ENCODE measurements at places on chromosomes 4 and X. TPM values are rescaled to one million over a fixed set of nuclear protein-coding genes. Genes with fewer than 3 reads are reported as not detected.

DNA sequence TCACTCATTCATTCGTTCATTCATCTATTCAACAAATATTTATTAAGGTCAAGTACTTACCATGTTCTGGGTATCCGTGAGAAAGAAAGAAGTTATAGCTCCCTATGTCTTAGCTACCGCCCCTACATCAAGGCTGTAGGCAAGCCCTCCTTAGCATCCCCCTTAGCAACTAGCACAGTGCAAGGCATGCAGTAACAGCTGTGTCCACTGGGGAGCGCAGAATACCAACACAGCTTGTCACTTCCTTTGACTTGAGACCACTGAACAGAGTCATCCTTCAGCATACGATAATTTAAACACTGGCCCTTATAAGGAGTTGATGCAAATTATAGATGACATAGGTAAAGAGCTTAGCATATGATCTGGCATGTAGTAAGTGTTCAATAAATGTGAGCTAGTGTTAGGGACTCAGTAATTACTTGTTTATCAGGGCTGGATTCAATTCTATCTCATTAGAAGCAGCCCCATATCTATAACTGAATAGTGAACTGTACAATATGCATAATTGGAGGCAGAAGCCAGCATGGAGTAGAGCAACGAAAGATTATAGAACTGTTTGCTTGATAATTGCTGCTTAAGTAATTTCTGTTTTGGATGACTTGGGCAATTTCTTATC lies 8.7 kb downstream of the KIAA1210 start:
- DNase-seq = peak; percentile 68

- DNase-seq = peak; percentile 26
Measured at GRCh38 chr4:5921981-5922380, 29.1 kb upstream of the CRMP1 start.

- no peak for DNase-seq
Measured at GRCh38 chr4:159445692-159446091, 342.8 kb downstream of the RAPGEF2 start.

DNA sequence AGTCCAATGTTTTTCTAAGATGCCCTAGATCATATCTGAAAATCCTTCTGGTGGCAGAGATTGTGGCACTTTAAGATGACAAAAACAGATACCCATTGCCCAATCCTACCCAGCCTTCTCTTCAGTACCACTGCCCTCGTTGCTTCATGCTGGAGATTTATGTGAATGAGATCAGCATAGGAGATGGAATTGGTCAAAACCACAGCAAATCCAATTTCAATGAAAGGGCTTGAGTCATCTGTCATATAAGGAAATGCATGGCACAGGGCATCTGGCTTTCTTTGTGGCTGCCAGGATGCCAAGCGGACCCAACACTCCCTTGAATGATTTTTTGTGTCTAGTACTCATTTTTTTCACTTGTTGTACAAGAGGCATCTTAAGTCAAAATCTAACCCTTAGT lies 16.8 kb downstream of the AFF2 start:
- DNase-seq = no peak

DNA sequence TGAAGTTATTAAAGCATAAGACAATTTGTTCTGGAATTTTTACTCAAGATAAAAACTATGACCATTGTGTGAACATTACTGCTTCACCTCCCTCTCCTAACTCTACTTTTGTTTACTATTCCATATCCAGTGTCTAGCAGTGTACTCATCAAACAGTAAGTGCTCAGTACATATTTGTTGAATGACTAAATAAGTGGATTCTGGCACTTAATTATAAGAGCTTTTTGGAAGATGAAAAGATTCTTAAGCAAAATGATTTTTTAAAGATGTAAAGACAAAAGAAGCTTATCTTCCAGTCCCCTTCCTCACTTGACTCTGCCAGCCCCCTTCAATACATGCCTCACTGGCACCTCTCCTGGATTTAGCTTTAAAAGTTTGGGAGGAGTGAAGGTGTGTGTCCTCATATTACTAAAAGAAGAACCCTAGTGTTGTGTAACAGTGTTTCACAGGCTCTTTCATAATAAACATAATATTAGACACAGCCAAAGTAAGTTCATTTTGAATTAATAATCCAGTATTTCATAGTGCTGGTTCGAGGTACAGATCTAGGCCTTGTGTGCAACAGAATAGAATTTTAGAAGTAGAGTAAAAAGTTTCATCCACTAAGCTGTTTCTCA lies 53.0 kb downstream of the GAB1 start:
- DNase-seq = no peak

DNA sequence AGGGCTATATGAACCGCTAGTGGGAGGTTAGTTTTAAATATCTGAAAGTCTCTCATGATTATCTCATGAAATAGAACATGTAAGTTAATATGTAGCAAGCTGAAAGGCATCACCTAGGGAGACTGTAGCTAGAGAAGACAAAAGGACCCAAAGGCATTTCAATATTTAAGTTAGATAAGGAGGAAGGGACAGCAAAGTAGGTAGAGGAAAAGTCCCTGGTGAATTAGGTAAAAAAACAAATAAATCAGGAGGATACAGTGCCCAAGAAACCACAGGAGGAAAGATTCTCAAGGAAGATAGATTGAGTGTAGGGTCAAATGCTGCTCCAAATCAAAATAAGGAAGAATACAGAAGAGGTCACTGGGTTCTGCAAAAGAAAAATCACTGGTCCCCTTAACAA lies 175.5 kb downstream of the GASK1B start:
- no peak for DNase-seq

- no peak for DNase-seq
Measured at GRCh38 chr4:135497563-135498152, 1296.1 kb upstream of the PABPC4L start.

DNA sequence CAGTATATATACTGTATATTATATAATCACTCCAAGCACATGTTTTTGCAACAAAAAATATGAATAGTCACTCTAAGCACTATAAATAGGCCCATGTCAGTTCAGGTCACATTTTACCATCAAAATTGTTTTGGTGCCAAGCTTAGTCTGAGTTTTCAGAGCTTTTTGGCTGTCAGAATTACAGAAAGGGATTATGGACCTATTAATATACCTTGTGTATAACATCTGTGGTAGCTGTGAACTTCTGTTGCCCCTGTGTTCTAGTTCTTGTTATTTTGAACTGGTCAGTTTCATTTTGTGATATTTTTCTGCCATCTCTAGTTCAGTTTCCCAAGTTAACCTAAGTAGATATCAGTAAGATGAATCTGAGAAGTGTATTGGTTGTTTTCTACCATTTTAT lies 22.9 kb downstream of the EXOC1 start:
- DNase-seq = no peak

The PRSS12 gene
- 9.9 TPM for total RNA-seq

The GPR50 gene
- total RNA-seq = not detected

The CENPVL1 gene
- not detected for total RNA-seq

The CCDC110 gene
- total RNA-seq = not detected

The MAGEC1 gene
- 1.4 TPM for total RNA-seq
